Aortic smooth muscle cell (primary cell): ENCODE measurements at places on chromosomes 6 and 20. TPM values are rescaled to one million over a fixed set of nuclear protein-coding genes. Genes with fewer than 3 reads are reported as not detected.

C6orf15 gene
- not detected in 2 replicates for total RNA-seq

ADGRF1 gene
- total RNA-seq, result not detected in 2 replicates

TRIM31 gene
- not detected in 2 replicates for total RNA-seq

RAET1E gene
- total RNA-seq, result 0.56 and 1.8 TPM in 2 replicates

PRDM13 gene
- total RNA-seq, result not detected in 2 replicates

RIN2 gene
- total RNA-seq, result 29.2 and 42.2 TPM in 2 replicates

F13A1 gene
- not detected in 2 replicates for total RNA-seq

AP5S1 gene
- total RNA-seq, result 16.4 and 19.3 TPM in 2 replicates

MCCD1 gene
- not detected in 2 replicates for total RNA-seq

ENPP3 gene
- 0.25 and 0.40 TPM in 2 replicates for total RNA-seq

ZC3H12D gene
- under 0.01 and 0.06 TPM in 2 replicates for total RNA-seq

PROKR2 gene
- total RNA-seq, result not detected in 2 replicates

HLA-DMA gene
- total RNA-seq, result 0.79 and 1.8 TPM in 2 replicates

SLC17A3 gene
- not detected in 2 replicates for total RNA-seq
